MM.1S (cell line): ENCODE measurements at places on chromosomes 6 and 20.

GRCh38 chr6:112330071-112330878 lies 16.9 kb upstream of the RFPL4B start:
- DNase-seq: no peak

DNA sequence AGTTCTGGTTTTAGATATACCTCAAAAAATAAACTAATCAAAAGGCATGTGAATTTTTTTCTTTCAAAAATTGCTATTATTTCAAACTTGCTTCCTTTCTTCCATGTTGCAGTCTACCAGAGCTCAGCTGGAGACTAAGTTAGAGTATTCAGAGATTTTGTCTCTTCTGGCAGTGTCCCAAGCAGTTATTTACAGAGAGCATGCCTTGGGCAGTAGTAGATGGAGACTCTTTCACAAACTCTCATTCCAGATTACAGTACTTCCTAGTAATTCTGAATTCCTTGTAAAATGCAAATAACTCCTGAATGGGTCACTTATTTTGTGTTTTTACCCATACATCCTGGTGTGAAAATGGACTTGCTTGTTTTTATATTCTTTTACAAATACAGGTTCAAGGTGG lies 703.4 kb downstream of the EPHA7 start:
- DNase-seq: no peak

DNA sequence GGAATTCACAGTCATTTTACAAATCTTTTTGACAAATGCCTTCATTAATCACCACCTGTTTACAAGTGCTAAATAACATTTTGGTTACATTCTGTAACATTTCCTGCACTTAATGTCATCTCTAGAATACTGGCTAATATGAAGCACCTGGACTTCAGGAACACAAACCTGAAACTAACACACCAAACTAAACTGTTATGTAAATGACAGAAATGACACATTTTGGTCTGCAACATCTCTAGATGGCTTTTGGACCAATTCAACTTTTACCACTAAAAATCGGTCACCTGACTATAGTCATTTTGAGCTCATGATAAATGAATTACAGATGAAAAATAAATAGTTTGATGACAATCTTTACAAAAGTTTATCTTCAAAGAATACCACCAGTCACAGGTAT lies 80.6 kb downstream of the ATG5 start:
- peak; percentile 40 for DNase-seq

GRCh38 chr20:38114353-38114791 lies 50.7 kb downstream of the TGM2 start:
- no peak for DNase-seq

DNA sequence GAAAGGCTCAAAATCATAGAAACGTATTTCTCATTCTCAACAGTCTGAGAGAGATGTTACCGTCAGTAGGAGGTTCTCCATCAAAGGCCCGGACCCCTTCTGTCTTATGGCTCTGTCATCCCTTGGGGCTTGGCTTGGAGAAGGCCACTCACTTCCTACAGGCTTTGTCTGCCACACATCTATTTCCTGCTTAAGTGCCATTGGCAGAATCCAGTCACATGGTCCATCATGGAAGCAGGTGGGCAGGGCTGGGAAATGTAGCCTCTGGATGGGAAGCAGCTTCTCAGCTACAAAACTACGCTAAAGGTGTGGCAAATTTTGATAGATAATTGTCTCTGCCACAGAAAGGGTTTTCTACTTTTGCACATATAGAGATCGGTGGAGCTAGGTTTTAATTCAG lies 12.6 kb upstream of the ZFP64 start:
- DNase-seq: no peak

GRCh38 chr20:1302685-1303541 lies 26.0 kb downstream of the SDCBP2 start:
- no peak for DNase-seq

- DNase-seq: no peak
Measured at GRCh38 chr6:84078335-84078734, 44.8 kb downstream of the MRAP2 start.

GRCh38 chr6:122997541-122998150 lies 1.6 kb downstream of the CLVS2 start:
- no peak for DNase-seq

DNA sequence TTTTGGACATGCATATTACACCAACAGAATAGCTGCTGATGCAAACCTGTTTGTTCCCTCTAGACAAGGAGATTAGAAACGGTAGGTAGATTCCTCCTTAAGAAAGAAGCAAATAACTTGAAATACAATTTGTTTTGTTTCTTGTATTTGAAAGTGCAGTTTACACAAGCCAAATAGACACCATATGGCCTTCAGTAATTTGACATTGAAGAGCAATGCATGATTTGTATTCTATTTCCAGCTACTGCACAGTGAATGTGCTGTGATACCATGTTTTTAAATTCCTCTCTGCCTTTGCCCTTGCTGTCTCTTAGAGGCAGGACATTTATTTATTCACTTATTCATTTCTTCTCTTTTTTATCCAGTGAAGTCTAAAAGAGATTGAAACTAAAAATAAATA lies 31.9 kb upstream of the ANKEF1 start:
- DNase-seq: no peak
